ENCODE measurements at places on chromosomes 7 and 10.

DNA sequence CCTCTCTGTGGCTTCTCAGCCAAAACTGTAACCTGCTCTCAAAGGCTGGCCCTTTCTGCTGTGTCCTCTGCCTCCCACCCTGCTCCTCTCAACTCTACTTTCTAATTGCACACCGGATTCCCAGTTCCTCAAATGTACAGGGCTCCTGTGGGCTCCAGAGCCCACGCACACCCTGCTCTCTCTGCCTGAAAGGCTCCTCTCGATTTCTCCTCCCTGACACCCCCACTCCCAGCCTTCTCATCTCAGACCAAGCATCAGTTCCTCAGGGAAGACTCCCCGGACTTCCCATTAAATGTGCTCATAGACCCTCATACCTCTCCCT is 111.7 kb upstream of the STEAP1B start:
- no peak for DNase-seq

GRCh38 chr10:93061594-93062513 is 1.3 kb downstream of the CYP26C1 start:
- no peak for DNase-seq

- no peak for DNase-seq
Measured at GRCh38 chr7:70005480-70005879, 407.2 kb downstream of the AUTS2 start.

DNA sequence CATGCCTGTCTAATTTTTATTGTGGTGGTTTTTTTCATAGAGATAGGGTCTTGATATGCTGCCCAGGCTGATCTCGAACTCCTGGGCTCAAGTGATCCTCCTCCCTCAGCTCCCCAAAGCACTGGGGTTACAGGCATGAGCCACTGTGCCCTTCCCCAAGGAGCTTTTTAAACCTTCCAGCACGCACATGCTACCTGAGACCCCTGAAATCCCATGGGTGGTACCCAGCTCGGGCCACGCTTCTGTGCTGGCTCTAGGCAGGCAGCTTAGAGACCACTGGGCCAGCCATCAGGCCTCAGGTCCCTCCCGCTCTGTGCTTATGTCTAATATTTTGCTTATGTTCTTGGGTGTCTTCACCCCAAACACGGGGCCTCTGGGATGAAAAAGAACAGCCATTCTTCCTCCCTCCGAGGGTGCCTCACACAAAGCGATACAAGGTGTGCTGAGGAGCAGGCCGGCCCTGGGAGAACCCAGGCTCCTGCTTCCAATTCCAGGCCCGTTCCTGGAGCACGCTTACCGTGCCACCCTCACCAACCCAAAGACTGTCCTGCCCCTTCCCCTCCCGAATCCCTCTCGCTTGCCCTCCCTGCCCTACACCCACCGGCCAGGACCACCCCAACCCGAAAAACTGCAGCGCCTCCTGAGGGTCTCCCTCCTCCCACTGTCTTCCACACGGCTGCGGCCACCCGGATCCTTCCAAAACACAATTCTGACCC is 10.9 kb downstream of the SPOCK2 start:
- no peak for DNase-seq

Measured in activated T-cell treated with anti-CD3 and anti-CD28 coated beads for 1 hour (primary cell).